ENCODE measurements at places on chromosomes 12 and 14.

- no peak for DNase-seq
These were observed 68.0 kb upstream of the IFNG-AS1 start for GRCh38 chr12:67921286-67921685.

DNA sequence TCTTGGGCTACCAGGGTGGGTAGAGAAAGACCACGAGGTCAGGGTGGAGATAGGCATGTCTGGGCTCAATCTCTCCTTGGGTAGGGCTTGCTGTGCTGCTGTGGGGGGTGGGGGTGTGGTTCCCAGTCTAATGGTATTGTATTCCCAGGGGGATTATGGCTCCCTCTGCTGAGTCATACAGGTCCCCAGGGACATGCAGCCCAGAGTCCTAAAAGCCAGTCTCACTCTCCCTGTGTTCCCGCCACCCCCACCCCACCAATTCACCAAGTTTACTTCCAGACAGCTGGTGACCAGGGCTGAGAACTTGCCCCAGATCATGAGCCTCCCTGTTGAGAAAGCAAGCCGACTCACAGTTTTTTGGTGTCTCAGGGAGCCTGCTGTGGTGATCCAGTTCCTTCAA, 367.6 kb downstream of the C12orf75 start:
- no peak for DNase-seq

- DNase-seq = no peak
These were observed 3.9 kb upstream of the SYNE3 start for GRCh38 chr14:95520346-95520745.

DNA sequence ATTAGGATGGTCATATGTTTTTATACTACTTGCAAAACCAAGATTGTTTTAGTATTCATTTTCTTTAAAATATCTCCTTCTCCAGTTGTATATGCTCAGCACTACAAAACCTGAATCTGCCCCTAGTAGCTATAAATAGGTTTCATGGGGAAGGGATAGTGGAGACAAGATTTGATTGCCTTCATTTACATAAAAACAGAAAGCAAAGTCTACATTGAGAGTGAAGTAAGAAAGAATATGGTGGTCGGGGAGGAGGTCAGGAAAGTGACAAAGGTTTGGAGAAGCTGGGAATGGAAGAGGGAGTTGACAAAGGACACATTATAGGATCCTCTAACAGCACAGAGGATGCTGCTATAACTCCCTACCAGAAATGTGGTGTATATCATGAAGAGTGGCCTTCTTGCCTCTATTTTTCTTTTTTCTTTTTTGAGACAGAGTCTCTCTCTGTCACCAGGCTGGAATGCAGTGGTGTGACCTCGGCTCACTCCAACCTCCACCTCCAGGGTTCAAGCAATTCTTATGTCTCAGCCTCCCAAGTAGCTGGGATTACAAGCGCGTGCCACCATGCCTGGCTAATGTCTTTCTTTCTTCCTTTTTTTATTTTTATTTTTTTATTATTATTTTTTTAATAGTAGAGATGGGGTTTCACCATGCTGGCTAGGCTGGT, 6.6 kb upstream of the LRP6 start:
- DNase-seq = no peak

- DNase-seq = no peak
These were observed 223.0 kb downstream of the APAF1 start for GRCh38 chr12:98868076-98868475.

GRCh38 chr12:132417741-132418140, 72.2 kb upstream of the FBRSL1 start:
- no peak for DNase-seq

DNA sequence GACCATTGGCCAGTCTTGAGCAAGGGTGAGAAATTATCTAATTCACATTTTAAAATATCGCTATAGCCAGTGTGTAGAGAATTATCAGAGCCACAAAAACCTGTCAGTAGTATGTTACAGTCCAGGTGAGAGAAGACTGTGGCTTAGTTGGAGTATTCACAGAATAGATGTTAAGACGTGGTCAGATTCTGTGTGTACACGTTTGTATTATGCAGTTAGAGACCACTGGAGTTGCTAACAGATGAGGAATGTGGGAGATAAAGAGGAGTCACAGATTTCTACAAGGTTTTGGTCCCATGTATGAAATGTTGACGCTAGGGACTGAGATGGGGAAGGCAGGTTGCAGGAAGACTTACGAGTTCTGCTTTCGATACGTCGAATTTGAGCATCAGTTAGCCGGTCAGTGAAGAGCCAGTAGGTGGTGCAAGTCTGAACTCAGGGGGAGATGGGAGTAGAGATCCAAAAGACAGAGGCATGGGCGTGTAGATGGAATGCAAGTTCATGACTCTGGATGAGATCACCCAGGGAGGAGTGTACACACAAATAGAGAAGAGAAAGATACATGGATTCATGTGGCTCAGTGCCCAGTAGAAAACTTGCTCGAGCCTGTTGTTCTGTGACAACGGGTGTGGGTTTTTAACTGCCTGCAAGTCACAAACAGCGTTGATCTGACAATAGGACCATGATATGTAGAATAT, 114.8 kb upstream of the FLRT2 start:
- no peak for DNase-seq

- DNase-seq = no peak
These were observed 555.3 kb downstream of the MED13L start for GRCh38 chr12:115722181-115722580.

DNA sequence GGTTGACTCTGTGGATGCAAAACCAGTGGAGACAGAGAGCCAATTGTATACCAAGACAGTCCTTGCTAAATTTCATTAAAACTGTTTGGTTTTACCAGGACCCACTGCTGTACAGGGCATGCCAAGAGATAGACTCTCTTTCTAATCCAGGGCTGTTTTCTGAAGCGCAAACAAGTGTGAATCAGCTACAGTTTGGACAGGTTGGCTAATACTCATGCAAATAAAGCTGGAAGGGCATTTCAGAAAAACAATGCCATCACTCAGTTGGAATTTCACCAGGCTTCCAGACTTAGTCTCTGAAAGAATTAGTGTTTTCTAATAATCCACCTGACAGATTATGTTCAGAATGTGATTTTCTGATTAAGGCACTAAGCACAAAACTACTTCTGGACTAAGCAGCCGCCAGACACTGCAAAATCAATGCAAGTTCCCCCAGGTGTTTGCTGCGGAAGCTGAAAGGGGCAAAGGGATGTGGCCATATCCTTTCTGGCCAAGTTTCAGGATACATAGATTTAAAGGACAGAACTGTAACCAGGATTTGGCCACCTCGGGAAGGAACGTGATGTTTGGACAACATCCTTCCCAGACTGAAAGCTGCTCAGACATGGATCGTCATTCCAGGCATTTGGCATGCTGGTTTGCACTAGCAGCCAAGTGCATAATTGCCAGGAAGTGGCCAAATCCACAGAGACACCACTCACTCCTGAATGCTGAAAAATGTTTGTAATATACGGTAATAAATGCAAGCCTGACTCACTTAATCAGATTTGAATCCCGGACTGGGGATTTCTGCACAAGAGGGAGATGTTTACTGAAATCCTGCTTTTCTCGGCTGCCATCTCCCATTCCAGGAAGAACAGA, 32.0 kb upstream of the CDKN3 start:
- no peak for DNase-seq

DNA sequence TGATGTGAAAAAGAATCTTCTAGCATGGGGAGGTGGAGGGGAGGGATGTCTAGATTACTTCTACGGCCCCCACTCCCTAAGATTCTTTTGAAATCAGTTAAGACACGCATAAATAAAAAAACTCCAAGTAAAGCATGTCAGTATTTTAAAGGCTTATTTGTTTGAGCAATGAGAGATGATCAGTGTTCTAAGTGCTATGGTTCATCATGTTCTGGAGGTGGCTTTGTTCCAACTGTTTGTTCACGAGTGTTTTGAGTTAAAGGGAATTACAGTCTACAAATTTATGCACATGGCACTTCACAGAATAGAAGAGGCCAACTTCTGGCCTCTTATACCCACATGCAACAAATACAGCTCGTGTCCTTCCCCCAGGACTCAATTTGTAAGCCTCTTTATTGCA, 394.9 kb downstream of the RAD51B start:
- no peak for DNase-seq

DNA sequence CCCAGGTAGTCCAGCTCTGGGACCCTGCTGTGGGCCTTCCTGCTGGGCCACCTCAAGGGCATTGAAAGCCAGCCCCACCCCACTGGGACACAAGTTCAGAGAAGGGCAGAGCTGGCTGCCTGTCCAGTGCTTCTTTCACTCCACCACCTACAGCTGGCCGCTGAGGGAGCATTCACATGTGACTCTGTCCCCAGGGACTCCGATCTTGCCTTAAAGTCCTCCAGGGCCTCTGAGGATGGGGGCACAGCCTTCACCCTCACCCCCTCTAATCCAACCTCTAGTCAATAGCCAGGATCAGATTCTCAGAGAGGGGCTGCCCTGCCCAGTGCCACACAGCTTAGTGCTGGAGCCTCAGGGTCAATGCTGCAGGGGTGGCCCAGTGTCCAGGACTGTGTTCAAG, 5.0 kb upstream of the CYP46A1 start:
- no peak for DNase-seq

GRCh38 chr12:77493302-77494168, 337.2 kb upstream of the NAV3 start:
- DNase-seq = no peak

GRCh38 chr12:42625611-42626010, 36.1 kb upstream of the PRICKLE1 start:
- no peak for DNase-seq

DNA sequence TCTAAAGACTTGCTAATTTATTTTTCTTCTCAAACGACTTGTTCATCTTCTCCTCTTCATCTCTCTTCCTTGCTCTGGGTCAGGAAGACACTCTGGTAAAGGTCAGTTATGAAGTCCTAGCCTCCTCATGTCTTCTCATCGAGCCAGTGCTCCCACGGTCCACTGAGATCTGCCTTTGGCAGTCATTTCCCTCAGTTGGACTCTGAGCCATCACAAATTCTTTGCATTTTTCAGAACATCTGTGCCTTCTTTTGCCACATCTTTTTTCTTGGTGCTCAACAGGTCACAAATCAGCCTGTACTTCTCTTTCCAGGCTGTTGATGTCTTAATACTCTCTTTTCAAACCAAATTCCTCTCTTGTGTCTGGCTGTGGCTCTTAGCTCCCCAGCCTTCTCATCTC, 49.7 kb downstream of the IGF1 start:
- DNase-seq = no peak

GRCh38 chr12:72207079-72207478, 65.1 kb upstream of the TRHDE start:
- no peak for DNase-seq

GRCh38 chr14:67746927-67747326, 45.2 kb downstream of the RDH12 start:
- DNase-seq = no peak

DNA sequence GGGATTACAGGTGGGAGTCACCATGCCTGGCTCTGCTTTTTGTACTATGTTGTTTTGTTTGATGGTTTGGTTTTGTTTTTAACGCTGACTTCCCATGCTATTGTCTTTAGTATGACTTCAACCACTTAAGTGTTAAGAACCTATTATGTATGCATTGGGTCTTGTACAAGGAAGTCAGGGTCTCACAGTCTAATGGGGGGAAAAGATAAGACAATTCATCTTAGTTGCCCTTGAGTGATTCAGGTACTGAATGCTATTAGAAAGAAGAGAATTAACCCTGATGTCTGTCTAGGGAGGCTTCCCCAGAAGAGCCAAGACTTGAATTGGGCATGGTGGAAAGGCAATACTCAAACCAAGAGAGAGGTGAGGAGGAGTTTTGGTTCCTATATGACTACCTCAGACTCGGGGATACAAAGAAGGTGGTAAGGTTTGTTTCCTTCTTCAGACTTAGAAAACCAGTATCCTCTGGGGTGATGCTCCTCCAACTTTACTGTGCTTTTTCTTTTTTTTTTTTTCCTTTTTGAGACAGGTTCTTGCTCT, 64.6 kb downstream of the SUSD6 start:
- no peak for DNase-seq

GRCh38 chr12:1324910-1325309, 269.5 kb downstream of the FBXL14 start:
- no peak for DNase-seq

DNA sequence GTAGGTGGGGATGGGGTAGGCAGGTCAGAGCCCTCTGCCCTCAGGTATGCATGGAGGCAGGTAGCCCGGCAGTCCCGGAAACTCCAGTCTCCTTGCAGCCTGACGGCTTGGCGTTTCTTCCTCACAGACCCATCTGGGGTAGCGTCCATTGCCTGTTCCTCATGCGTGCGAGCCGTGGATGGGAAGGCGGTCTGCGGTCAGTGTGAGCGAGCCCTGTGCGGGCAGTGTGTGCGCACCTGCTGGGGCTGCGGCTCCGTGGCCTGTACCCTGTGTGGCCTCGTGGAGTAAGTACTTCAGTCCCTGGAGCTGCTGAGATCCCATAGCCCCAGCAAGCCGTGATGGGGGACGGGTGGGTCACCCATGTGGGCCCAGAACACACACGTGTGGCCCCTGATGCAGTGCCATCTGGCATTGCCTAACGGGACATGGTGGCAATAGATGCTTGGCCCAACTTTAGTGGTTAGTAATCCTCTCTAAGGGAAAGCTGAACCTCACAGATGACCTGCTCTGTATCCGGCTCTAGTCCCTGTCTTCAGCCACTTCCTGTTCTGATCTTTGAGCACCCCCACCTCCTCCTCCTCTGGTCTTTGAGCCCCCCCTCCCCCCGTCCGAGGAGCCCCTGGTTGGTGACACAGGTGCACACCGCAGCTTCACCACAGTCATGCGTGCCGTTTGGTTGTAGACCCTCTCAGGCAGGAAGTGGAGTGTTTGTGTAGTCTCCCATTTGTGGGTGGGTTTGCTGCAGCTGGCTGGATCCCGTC, 3.7 kb downstream of the SIVA1 start:
- DNase-seq = no peak

GRCh38 chr14:100640471-100641273, 53.5 kb upstream of the BEGAIN start:
- DNase-seq = peak; percentile 59

- no peak for DNase-seq
These were observed 11.9 kb upstream of the TSPAN9 start for GRCh38 chr12:3065300-3065699.

GRCh38 chr12:39103552-39104165, 198.3 kb upstream of the CPNE8 start:
- no peak for DNase-seq

- DNase-seq = no peak
These were observed 72.7 kb downstream of the CHGA start for GRCh38 chr14:92995620-92996019.

DNA sequence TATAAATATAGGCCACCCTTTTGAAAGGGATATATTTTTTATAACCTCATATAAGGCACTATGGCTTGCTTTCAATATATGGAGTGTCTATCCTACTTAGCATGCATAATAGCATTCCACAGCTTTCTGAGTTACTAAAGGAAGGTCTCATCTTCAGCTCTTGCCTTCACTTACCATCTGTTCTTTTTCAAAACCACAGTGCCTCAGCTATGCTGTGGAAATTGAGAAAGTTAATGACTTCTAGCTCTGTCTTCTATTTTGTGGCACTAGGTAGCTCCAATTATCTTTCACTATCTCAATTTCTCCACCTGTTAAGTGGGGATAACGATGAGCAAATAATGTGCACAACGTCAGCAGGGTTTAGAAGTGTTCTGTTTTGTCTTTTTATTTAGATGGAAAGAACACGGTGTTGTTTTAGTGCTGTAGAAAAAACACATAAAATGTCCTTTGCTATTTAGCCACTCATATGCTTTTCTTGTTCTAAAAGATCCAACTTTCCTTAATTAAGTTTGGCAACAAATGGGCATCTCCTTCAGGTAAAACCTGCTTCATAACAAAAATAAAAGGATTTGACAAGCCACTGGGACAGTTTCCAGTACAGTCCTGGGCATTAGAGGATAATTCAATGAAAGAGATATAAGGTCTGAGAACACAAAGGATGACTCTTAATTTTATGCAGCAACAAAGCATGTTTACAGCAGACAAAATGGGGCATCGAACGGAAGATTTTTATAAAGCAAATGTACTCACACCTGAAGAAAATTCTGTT, 462.0 kb upstream of the SYT1 start:
- no peak for DNase-seq

Measured in activated naive CD4-positive, alpha-beta T cell (primary cell).